Sciatic nerve (tissue), 2 donors: ENCODE measurements at places on chromosomes 2 and 18.

GRCh38 chr2:196660244-196660643 is 20.7 kb downstream of the CCDC150 start:
- DNase-seq, result no peak

GRCh38 chr2:149278161-149278871 is 52.1 kb upstream of the LYPD6 start:
- no peak for DNase-seq

DNA sequence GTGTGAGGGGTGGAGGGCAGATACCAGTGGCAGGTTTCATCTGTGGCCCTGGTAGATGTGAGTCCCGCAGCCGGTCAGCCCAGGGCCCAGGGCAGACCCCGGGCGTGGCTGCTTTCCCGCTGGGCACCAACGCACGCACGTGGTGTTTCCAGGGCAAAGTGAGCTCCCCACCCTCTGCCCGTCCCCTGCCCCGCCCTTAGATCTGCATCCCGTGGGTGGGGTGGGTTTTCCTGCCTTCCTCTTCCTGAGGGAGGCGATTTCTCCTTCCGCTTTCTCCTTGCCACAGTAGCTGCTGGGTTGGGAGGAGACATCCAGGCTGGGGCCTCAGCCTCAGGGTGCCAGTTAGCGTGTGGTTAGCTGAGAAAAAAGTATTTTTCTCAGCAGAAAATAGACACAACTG is 49.6 kb downstream of the ODC1 start:
- DNase-seq, result no peak

- no peak for DNase-seq
Measured at GRCh38 chr2:32495139-32495538, 132.7 kb upstream of the TTC27 start.

GRCh38 chr2:128475427-128476211 is 157.0 kb upstream of the HS6ST1 start:
- no peak for DNase-seq

DNA sequence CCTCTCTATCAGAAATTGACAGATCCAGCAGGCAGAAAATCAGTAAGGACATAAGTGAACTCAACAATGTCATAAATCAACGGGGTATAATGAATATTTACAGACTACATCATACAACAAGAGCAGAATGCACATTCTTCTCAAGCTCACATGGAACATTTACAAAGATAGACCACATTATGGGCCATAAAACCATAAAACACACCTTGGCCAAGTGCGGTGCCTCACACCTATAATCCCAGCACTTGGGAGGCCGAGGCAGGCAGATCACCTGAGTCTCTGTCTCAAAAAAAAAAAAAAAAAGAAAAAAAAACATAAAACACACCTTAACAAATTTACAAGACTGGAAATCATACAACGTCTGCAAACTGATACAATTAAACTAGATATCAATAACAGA is 36.7 kb downstream of the FBXO15 start:
- DNase-seq, result no peak
